Left renal pelvis (tissue), 4 donors: ENCODE measurements at places on chromosomes 1 and 21. TPM values are rescaled to one million over a fixed set of nuclear protein-coding genes. Genes with fewer than 3 reads are reported as not detected.

DNA sequence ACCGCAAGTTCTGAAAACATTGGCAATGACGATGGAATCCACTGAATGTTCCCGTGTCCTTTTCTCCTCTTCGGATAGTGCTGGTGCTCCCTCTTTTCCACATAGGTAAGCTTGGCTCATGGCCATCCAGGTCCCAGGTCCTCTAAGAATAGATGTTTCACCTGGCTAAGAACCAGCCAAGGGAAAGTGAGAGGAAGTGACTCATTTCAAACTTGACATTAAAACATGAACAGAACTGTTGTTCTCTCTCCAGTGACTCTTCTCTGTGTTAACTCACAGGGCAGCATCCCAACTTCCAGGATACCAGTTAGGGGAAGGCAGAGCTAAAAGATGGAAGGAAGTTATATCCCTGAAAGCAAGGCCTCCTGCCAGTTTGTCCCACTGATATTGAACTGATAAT is 493.8 kb upstream of the CHRM3 start:
- DNase-seq: no peak

GRCh38 chr1:226404063-226404903 is 3.6 kb downstream of the PARP1 start:
- DNase-seq: no peak

DNA sequence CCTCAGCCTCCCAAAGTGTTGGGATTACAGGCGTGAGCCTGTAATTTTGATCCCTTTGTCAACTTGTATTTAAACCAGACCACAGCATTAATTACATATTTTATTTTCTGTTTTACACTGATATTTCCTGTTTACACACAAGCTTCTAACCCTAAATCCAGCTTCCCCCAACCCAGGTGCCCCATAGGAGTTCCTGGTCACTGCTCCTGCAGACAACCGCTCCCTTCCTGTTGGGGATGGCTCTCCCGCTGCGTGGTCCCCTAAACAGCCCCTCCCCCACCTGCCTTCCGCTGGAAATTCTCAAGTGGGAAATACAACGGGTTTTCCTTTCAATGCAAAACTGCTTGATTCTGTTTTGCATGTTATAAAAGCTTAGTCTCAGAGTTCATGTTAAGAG is 3.7 kb downstream of the CSTB start:
- DNase-seq: no peak

DNA sequence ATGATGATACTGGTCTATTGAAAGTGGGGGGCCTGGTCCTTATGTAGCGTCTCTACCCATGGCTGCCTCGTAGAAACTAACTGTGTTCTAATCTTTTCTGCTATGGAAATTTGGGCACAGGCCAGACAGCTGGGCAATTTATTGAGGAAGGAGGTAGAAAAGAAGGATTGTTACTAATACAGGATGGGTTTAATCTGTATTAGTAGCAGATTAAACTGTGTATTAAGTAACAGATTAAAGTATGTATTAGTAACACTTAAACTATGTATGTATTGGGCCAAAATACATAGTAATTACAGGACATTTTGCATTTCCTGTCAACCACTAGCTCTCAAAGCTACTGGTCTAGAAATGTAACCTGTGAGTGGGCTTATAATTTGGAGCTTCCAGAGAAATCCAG is 142.0 kb downstream of the MAST2 start:
- DNase-seq: no peak

GRCh38 chr1:113046569-113046968 is 26.4 kb upstream of the LRIG2 start:
- DNase-seq: no peak

GRCh38 chr1:86860020-86860419 is 53.9 kb downstream of the SELENOF start:
- no peak for DNase-seq

DNA sequence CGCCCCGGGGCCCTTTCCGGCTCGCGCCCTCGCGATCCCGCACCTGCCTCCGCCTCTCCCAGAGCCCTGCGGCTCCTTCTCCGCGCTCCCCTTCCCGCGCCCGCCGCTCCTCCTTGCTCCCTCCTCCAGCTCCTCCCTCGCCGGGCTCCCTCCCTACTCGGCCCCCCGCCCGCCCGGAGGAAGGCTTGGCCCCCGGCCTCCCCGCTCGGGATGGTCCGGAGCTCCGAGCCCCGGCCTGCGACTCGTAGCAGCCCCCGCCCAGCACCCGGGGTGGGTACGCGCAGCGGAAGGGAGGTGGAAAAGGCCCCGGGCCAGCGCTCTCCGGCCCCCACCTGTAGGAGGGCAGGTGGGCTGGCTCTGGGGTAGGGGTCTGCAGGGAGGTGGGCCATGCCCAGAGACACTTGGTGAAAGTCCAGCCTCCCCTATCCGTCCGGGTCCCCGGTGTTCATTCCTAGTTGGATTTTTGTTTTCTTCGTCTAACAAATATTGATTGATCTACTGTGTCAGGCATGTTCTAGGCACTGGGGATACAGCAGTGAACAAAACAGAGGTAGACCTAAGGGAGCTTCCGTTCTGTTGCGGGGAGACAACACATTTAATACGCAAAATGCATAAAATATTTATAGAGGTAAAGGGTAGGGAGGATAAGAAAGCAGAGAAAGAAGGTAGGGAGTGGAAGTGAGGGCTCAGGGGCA is at the start of gene HTR1D:
Gene HTR1D, minus strand, starts transcription at position 82 of the 695 bp plus-strand sequence. CDS start 23,283 bp downstream, outside the sequence.
- no peak for DNase-seq

DNA sequence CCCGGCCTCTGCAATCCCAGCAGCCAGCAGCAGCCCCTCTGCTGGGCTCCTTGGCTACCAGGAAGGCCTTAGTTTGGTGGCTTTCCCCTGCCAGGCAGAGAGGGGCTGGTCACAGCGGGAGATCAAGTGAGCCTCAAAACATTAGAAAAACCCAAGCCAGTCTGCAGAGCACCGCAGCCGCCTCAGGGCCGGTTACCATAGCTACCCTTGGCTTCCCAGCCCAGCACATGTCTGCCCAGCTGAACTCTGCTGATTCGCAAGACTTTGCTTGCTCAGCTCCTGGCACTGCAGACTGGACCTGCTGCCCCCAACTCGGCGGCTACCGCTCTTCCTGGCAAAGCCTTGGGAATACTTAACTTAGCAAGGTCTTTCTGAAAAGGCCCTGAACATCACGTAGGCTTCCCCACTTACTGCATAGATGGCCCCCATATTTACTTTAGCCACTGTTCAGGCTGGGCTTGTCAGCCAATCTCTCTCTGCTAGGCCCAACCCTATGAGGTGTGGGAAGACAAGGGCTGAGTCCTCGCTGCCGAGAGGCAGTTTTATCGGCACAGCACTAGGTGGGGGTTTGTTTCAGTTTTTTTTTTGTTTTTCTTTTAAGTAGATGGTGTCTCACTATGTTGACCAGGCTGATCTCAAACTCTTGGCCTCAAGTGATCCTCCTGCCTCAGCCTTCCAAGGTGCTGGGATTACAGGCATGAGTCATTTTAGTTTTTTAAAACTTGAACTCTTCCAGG is 28.6 kb upstream of the PLEKHG5 start:
- no peak for DNase-seq

DNA sequence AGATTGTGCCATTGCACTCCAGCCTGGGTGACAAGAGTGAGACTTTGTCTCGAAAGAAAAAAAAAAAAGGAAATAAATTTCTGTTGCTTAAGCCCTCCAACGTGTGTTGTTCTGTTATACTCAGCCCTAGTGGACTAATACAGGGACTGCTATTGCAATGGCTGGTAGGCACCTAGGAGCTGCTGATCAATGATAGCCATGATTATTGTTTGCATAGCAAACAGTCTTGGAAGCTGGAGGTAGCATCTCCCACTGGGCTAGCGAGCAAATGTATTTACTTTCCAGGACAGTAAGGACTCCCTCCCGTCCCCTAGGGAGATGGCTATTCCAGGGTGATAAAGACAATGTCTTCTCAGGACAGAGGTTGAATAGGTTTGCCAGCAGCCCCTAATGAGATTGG is 13.5 kb upstream of the TNFRSF8 start:
- DNase-seq: no peak

DNA sequence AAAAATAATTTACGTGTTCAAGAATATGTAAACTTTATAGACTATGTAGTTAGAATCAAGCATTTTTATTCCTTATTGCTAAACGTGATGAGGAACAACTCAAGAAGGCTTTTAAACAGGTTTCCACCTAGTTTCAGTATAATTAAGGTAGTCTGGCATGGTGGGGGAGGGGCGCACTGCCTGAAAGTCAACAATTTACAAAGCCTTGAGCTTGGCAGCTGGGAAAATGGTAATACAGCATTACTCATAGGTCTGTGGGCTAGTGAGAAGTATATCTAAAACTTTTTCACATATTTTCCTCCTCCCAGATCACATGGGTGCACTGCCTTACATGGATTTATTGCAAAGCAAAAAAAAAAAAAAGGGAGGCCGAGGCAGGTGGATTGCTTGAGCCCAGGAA is 75.2 kb downstream of the EVI5 start:
- no peak for DNase-seq

- DNase-seq: no peak
Measured at GRCh38 chr21:38075833-38076587, 159.8 kb upstream of the KCNJ6 start.

DNA sequence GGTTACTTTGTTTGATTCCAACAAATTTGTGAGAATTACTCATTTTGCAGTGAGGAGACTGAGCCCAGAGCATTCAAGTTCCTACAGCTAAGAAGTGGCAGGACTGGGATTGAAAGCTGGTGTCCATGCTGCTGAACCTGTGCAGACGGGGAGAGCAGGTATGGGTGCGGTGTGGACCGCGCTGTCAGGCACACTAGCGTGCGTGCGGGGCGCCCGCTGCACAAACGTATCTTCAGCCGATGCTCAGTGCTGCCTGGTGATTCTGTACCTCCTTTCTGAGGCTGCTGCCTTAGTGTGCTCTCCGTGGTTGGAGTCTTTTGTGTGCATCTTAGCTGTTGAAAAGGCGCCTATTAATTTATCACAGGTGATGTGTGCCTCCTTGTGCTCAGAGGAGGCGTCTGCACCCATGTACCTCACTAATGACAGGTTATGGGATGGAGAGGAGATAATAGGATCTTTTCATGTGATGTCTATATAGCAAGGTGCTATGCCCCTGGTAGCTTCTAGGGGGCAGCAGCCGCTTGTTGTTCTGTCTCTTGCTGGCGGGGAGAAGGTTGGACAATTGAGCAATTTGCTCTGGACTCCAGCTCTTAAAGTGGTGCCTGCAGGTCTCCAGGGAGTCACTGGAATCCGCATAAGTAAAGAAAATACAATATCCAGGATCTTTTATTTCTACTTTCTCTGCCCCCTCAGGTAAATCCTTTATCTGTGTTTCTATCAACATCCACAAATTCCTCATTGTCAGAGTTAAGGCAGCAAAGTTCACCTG is 32.5 kb downstream of the PEX14 start:
- DNase-seq: no peak

DNA sequence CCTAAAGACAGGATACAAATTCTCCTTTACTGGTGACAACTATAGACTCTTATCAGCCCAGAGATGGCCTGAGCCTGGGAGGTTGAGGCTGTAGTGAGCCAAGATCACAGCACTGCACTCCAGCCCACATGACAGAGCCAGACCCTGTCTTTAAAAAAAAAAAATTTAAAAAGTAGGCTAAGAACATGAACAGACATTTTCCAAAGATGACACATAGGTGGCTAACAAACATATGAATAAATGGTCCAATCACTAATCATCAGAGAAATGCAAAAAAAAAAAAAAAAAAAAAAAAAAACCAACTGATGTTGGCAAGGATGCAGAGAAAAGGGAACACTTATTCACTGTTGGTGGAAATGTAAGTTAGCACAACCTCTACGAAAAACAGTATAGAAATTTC is 65.0 kb downstream of the TOR3A start:
- DNase-seq: no peak

- no peak for DNase-seq
Measured at GRCh38 chr1:110798691-110799256, 74.2 kb upstream of the CD53 start.

GRCh38 chr1:119968068-119968492 is 71.8 kb upstream of the ADAM30 start:
- DNase-seq: no peak

DNA sequence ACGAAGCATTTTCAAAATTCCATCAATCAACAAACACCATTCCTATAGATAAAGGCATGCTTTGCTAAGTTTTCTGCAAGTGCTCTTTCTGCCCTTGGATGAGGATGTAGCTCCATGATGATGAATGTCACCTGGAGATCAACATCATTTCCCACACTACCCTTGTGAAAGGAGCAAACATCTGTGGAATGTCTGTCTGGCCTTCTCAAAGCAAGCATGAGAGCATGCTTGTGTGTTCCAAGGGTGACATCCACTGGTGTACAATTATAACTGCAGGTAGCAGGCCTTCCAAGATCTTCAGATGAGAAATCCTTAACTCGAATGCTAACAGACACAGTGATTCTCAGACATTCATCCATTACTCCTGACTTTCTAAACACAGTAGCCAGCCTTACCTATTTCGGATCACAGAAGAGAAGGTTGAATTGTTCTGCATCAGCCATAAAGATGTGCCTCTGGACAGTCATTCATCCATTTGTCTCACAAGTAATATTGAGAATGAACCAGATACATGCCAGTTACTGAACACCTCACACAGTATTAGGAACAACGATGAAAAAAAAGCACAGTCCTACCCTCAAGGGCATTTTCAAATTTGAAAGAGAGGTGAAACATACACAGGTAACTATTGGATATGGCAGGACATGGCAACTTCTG is 162.4 kb downstream of the TPR start:
- DNase-seq: peak; percentile 65

GRCh38 chr1:94658221-94658620 is 116.7 kb upstream of the F3 start:
- no peak for DNase-seq

SLC45A1 gene
- 3.2 TPM for polyA plus RNA-seq

ITLN1 gene
- polyA plus RNA-seq: 4.7 TPM

FMO5 gene
- polyA plus RNA-seq: 5.6 TPM

KRTAP19-3 gene
- polyA plus RNA-seq: not detected

FCAMR gene
- 6.0 TPM for polyA plus RNA-seq

SYNC gene
- 6.2 TPM for polyA plus RNA-seq

CAPZB gene
- polyA plus RNA-seq: 241 TPM

LCE1A gene
- polyA plus RNA-seq: not detected

C1orf105 gene
- not detected for polyA plus RNA-seq

FAM78B gene
- 1.2 TPM for polyA plus RNA-seq

BMP8A gene
- 0.93 TPM for polyA plus RNA-seq

TMEM201 gene
- 15.2 TPM for polyA plus RNA-seq

ADAMTS4 gene
- 0.60 TPM for polyA plus RNA-seq

NBPF15 gene
- 84.2 TPM for polyA plus RNA-seq

ITLN2 gene
- polyA plus RNA-seq: not detected
